ENCODE measurements at places on chromosomes 11 and 22. TPM values are rescaled to one million over a fixed set of nuclear protein-coding genes. Genes with fewer than 3 reads are reported as not detected.

DNA sequence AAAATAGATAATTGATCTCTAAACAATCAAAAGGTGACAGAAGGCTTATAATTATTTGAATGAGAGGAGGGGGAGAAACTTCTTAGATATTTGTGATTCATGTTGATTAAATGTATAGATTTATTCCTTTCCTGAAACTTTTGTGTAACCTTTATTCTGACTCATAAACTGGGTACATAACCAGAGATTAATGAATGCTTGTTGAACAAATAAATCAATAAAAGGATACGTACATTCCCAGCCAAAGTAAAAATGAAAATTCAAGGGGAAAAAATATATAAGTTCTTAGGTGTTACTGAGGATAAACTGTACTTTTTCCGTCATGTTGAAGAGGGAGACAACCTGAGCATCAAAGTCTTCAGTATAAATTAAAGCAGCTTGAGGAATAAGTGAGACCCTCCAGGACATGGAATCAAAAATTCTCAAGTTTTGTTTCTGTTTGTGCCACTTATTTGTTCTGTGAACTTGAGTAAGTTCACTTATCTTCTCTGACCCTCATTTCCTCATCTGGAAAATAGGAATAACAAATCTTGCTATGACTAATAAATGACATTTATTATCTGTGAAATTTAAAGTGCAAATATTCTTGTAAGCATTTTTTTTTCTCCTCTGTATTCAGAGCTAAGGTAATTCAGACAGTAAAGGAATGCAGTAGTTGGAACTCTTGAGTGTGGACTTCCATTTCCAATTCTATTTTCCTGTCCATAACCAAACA is 195.4 kb downstream of the METTL15 start:
- no peak for DNase-seq

Gene MS4A6A
- total RNA-seq: 190 TPM

Gene MPZL3
- 1.6 TPM for total RNA-seq

Gene TMA7B
- total RNA-seq: not detected

DNA sequence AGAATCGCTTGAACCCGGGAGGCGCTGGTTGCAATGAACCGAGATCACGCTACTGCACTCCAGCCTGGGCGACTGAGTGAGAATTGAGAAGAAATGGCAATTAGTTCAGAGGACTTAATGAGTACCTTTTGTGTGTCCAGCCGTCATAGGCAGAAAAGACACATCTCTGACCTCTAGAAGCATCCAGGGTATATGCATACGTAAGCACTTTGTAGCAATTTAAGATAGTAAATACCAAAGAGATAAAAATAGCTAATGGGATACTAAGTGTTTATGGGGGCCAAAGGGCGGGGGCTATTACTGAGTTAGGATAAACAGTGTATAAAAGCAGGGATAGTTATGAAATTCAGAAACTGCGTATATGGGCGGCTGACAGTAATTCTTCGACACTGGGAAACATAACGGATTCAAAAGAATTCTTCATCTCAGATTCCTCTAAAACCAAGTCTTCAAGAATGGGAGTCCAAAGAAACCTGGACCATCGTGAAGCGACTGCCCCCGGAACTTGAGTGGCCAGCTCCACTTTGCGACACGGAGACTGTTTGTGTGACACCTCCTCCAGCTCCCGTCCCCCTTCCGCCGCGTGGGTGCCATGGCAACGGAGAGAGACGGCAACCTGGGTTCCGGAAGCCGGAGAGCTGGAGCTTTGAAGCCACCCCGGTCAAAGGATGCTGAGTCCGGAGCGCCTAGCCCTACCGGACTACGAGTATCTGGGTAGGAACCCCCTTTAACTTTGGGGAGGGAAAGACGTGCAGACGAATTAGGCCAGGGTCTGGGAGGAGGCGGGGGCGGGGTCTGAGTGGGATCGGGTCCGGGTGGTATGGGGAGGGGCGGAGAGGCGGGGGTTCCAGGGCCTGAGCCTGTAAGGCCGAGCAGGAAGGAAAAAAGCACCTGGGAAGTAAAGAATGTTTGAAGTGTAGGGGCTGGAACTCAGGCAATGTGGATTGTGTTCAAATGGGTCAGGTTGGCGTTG is at the start of gene CSTPP1:
CSTPP1 (plus strand) TSS at position 624 of the 973 bp plus-strand sequence; CDS start at position 669, 45 bp downstream.
- DNase-seq: peak; percentile 98

- DNase-seq: no peak
Observed at GRCh38 chr11:66906061-66906733, 49.3 kb downstream of the LRFN4 start.

GRCh38 chr22:50274311-50274710 is 4.1 kb upstream of the MAPK11 start:
- no peak for DNase-seq

Gene SLC25A18
- 0.76 TPM for total RNA-seq

DNA sequence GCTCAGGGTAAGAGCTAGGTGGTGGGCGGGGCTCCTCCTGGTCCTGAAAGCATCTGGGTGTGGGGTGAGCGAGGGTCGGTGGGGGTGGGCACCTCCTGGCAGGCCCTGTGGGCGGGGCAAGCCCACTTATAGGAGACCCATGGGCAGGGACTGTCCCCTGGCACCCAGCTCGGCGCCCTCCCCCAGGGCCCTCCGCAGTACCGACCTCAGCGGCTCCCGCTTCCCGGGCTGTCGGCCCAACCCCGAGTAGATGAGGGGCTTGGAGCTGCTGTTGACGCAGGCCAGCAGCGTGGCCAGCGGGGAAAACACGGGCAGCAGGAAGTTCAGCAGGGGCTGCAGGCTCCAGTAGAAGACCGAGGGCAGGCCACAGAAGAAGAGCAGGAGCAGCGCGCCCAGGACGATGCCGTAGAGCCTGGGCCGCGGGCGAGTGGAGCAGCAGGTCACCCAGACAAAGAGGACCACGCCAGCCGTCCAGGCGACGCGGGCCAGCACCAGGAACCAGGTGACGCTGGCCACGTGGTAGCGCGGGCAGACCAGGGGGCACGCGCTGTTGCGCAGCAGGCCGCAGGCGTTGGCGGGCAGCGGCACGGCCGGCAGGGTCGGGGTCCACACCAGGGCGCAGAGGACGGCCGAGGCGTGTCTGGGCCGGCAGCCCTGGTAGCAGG is 663 bp downstream of the MRGPRG start:
- peak; percentile 82 for DNase-seq

DNA sequence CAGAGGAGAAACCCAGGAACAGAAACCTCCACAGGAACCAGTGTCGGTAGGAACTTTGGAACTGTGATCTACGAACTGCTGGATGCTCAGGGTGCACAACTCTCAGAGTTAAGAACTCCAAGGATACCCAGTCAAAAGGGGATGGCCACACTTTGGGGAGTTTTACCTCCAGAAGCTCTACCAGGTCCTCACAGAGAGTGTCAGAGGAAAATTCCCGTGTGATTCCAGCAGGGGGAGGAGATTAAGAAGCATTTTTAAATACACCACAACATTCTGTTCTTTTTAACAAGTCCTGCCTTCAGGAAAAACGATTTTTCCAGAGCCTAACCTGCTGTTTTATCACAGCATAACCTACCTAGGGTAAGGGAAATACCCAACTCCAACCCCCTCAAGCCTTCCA is 104.0 kb downstream of the SOX6 start:
- DNase-seq: no peak

- DNase-seq: peak; percentile 80
Observed at GRCh38 chr11:94741022-94741679, 27.0 kb upstream of the AMOTL1 start.

DNA sequence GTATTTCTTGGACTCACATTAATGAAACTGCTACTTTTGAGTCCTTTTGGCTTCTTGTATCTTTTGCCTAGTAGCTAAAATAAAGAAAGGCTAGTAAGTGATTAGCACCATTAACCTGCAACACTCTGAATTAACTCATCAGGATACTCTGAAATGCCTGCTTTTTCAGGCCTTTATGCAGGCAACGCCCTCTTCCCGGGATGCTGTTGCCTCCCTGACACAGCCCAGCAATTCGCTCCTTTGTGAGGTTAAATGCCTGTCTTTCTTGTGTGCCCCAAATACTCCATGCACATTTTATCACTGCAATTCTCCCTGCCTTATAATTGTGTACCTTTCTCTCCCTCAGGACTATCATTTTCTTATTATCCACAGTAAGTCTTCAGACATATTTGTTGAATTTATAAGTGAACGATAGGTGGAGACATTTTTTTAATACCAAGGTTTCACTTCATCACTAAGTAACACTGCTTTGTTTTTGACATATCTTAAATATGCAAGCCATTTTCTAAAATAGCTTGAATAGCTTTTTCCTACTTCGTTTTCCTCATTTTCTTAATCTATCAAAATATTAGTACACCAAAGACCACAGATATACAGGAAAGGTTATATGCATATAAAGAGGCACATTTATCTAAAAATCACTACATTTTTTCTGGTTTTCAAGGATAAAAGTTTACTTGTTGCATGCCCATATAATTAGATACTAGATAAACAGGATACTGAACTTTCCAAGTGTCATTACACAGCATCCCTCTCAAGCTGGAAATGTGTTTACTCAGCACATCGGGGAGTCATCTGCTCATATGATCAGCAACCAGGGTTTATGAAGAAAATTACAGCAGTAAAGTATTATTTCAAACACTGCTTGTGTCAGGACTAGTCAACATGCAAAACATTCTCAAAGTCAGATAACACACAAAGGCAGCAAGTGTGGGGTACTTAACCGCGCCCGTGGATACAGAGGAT is 48.5 kb upstream of the DDI1 start:
- DNase-seq: no peak

Gene PARVG
- 14.7 TPM for total RNA-seq

DNA sequence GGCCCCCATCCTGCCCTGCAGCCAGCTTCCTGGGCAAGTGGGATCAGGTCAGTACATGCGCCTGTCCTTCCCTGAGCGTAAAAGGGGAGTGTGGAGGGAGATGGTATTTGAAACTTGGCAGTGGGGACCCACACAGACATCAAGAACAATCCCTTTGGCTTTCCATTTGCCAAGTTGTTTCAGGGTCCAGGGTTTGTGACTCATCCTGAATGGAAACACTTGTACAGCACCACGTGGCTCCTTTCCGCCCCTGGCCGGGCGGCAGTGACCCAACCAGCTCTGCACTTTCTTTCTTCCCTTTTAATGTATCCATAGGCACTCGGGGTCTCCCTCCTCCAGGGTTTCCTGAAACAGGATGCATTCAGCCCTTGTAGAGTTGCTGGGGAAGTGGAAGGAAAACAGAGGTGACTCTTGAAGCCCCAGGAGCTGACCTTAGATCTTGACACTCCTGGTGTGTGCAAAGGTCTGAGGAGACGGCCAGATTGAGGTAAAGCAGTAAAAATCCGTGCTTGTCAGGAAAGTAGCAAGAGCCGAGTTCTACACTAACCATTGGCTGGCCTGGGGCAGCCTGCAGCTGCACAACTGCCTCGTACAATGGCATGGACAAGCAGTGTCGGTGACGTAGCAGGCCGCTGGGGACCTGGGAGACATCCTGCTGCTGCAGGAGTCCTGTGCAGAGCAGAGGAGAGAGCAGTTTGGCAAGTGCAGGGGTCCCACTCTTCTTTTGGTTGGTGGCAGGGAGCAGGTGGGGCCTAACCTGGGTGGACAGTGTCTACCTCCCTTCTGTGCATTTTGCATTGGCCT is 189.8 kb downstream of the SNX19 start:
- DNase-seq: no peak

- no peak for DNase-seq
Observed at GRCh38 chr22:28714043-28714628, 27.5 kb downstream of the CHEK2 start.

DNA sequence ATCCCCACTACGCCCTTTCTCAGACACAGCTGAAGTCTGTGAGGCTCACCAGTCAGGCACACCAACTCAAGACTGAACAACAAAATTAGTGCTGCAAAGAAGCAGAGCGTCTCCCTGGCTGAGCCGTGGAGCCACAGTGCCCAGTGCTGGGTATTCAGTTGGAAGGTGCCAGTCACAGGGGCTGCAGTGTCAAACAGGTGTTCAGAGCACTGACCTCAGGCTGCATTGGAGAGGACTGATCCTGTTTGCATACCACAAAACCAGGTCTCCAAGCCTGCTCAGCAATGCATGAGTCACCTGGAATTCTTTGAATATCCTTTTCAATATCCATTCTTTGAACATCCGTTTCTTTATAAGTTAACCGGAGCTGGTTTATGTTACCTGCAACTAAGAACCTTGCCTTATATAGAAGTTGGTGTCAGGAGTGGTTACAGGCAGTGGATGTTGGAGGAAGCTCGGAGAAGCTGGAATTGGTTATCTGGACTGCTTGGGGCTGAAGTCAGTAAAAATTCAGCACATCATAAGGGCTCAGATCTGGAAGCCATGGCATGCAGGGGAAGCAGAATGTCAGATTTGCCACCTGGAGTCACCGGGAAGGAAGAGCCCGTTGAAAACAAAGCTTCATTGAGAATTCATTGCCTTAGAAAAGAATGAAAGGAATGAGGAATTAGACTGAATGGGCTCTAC is 30.3 kb downstream of the PDGFB start:
- DNase-seq: peak; percentile 36

DNA sequence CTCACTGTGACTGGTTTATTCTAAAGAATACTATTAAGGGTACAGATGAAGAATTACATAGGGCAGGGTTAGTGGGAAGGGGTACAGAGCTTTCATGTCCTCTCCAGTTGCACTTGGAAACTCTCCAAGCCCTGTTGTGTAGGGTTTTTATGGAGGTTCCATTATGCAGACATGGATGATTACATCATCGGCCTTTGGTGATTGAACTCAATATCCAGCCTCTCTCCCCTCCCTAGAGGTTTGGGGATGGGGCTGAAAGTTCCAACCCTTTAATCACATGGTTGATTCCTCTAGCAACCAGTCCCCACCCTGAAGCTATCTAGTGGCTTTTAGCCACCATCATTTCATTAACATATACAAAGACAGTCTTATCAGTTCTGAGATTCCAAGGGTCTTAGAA is 472.6 kb downstream of the BUD13 start:
- no peak for DNase-seq

DNA sequence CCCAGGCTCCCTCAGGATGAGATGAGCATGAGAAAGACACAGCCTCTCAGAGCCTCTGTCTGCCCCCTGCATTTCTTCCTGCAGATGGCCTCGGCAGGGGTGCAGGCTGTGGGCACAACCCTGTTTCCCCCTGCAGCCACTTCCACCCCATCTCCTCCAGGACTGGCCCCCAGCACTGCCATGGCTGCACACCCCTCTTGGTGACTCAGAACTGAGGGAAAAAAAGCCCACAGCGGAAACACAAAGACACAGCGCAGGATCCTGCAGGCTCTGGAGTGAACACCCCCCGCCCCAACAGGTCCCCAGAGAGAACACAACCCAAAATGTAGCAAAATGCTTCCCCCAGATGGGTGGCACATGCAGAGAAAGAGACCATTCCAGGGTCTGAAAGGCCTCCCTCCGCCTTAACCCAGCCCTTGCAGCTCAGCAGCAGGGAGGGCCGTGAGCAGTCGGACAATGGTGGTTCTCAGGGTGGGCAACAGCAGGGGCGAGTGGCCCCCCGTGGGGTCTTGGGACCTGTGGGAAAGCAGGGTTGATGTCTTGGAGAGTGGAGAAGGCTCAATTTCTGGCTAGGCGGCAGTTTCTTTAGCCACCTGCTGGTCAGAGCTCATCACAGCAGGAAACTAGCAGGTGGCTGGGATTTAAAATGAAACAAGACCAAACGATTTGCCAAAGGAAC is 8.0 kb downstream of the TUBGCP6 start:
- no peak for DNase-seq

DNA sequence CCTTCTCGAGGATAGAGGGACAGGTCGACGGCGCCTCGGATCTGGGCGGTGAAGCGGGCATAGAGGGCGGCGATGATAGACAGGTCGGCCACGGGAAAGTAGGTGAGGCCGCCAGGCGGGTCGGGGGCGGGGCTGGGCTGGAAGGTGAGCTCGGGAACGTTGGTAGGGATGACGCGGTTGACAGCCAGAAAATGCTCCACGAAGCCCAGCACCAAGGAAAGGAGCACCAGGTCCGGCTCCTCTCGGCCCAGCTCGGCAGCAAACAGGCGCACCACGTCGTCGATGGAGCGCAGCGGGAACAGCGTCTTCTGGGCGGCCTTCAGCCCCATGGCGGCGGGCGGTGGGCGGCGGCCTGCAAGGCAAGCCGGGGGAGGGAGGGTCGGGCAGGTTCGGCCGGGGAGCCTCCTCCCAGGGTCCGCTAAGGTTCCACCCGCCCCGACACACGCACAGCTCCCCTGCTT is 540 bp downstream of the MEN1 start:
- no peak for DNase-seq
